Stimulated activated CD4-positive, alpha-beta T cell treated with anti-CD3 and anti-CD28 coated beads, Interleukin-4, amount 100 ng/mL, for 24 hours (primary cell): ENCODE measurements at places on chromosomes 3 and 15.

- no peak for DNase-seq
These were observed 22.1 kb upstream of the SH3BP5 start for GRCh38 chr3:15354485-15354884.

DNA sequence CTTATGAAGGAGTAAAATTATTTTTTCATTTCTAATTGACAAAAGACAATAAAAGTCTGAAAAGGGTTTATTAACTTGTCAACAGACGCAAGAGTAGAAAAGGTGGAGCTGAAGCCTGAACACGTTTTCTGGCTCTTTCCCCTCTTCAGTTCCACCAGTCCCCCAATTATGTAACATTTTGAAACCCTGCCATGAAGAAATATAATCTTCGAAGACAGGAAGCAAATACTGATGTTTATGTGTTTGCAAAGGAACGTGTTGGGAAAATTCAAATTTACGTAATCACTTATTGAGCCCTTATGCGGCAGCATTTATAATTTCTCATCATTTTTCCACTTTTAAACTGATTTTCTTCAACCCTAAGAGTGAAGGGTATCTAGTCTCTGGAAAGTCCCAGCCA is 767 bp downstream of the AP3S2 start:
- DNase-seq = no peak

- no peak for DNase-seq
These were observed 211.7 kb downstream of the GABRG3 start for GRCh38 chr15:27182561-27183110.

DNA sequence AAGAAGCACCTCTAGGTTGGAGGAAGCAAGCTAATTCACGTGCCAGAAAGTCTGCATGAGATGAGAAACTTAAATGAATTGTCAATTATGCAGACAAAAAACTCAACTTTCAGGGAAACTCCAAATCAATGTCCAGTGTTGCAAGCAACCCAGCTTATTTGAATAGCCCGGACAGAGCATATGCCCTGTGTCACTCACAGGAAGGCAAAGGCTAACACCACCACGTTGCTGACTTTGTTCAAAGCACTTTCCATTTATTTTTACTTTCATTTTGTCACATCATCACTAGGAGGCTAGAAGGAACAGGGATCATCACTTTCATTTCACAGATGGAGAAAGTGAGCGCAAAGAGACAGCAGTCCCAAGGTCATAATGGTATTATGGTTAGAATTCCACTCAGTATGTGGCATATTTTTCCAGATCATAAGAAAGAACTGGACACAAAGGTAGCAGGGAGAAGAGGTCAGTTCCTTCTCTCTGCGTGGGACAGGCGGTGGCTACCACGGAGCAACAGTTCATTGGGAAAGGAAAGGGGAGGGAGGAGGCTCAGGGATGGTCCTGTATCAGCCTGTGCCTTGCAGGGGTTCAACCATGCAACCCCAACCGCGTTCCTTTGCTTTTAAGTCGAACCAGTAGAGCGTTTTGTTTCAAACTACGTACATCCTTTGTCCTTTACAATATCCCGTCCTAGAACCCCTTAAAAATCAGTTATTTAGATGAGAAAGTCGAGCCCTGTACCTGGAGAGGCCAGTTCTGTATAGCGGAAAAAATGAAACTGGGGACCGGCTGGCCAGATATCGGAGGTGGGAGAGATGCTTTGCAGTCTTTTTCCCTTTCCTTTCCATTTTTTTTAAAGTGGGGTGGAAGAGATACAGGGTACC is 1.1 kb downstream of the HEG1 start:
- no peak for DNase-seq

GRCh38 chr3:114365909-114366308 is 72.1 kb downstream of the TIGIT start:
- no peak for DNase-seq

DNA sequence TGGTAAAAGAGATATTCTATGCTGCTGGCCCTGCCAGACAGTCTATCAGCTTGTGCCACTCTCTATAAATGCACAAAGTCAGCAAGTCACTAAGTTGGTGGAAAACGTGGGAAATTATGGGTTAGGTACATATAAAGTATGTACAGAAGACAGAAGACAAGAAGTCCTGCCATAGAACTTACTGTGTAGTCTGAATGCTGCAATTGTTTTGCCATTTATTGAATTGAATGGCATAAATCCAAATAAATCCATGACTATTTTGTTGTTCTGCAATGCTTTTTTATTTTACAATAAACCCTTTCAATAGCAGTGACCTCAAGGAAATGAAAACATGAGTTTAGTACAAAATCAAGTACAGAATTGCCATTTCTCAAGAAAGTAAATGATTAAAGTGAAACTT is 34.1 kb upstream of the TM4SF1 start:
- no peak for DNase-seq
